ENCODE measurements at places on chromosomes 16 and 17. TPM values are rescaled to one million over a fixed set of nuclear protein-coding genes. Genes with fewer than 3 reads are reported as not detected.

The CRAMP1 gene
- total RNA-seq, result 10.3 TPM

DNA sequence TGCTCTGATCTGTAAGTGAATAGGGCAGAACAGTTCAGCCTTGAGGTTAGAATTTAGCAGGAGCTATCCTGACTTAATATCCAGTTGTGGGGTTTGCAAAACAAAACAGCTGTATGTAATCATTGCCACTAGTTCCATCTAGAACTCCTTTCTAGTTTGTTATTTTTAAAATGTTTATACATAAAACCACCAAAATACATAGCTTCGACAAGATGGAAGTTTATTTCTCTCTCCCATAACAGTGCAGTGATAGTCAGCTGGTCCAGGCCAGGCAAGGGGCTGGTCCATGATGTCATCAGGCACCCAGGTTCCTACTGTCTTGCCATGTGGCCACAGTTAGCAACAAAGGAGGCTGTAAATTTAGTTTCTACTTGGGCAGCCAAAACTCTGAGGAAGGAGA is 10.5 kb upstream of the PLK1 start:
- no peaks in the 10 kb centered on the region for H3K27me3 ChIP-seq
- no peak overlapping the region for H3K4me3 ChIP-seq
- H3K27ac ChIP-seq, result no peak overlapping the region
- DNase-seq, result no peak

The SLC5A11 gene
- not detected for total RNA-seq

DNA sequence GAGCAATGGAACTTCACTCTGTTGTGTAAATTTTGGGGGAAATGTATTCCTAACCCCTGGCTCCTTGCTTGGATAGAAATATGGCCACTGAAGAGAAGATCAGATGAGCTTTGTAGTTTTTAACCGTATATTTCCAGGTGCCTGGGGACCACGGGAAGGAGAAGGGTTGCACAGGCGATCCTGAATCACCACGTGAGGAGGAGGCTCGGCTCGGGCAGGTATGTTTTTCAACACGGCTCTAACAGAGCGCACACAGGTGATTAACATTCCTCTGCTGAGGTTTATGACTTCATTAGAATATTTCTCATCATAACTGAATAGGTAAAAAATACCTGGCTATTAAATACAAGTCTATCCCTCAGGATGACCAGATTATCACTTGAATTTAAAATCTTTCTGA is 495.0 kb upstream of the ZFHX3 start:
- no peak overlapping the region for H3K4me3 ChIP-seq
- peaks cover 15% of the 10 kb centered on the region for H3K4me1 ChIP-seq
- DNase-seq, result no peak
- H3K36me3 ChIP-seq, result no peaks in the 10 kb centered on the region

The CD300H gene
- total RNA-seq, result not detected

The ACSM2A gene
- not detected for total RNA-seq

- peak; percentile 48 for DNase-seq
- no peak overlapping the region for H3K27ac ChIP-seq
- H3K36me3 ChIP-seq, result no peaks in the 10 kb centered on the region
- H3K4me1 ChIP-seq, result peaks cover 12% of the 10 kb centered on the region
These were observed 313.5 kb downstream of the PHKB start for GRCh38 chr16:47774661-47775060.

The HDAC5 gene
- total RNA-seq, result 298 TPM

The RNF112 gene
- total RNA-seq, result not detected

DNA sequence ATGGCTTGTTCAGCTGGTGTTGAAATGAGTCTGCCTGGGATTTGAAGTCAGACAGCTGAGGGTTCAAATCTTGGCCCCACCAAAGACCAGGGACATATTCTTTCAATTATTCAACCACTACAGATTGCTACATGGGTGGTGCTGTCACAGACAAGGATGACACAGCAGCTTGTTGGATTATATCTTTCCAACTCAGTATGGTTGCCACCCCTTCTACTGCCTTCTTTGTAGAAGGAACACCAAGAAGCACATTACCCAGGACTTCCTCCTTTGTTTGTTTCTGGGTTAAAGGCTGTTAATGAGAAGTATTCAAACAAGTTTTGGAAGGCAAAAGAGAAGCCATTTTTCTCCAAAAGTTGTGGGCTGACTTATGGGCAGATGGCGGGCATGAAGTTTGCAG is 78.6 kb downstream of the COPRS start:
- H3K36me3 ChIP-seq, result no peaks in the 10 kb centered on the region
- H3K4me1 ChIP-seq, result peaks cover 6% of the 10 kb centered on the region
- no peak for DNase-seq
- H3K4me3 ChIP-seq, result no peak overlapping the region

- no peak overlapping the region for H3K4me3 ChIP-seq
- H3K27ac ChIP-seq, result peak overlapping the region; percentile 92
- H3K36me3 ChIP-seq, result peaks cover 85% of the 10 kb centered on the region
- peaks cover 50% of the 10 kb centered on the region for H3K4me1 ChIP-seq
These were observed 11.1 kb downstream of the ITGA3 start for GRCh38 chr17:50066995-50067394.

GRCh38 chr17:77737442-77738265 is 220.8 kb upstream of the TNRC6C start:
- H3K27me3 ChIP-seq, result no peaks in the 10 kb centered on the region
- H3K36me3 ChIP-seq, result no peaks in the 10 kb centered on the region
- no peak overlapping the region for H3K27ac ChIP-seq

DNA sequence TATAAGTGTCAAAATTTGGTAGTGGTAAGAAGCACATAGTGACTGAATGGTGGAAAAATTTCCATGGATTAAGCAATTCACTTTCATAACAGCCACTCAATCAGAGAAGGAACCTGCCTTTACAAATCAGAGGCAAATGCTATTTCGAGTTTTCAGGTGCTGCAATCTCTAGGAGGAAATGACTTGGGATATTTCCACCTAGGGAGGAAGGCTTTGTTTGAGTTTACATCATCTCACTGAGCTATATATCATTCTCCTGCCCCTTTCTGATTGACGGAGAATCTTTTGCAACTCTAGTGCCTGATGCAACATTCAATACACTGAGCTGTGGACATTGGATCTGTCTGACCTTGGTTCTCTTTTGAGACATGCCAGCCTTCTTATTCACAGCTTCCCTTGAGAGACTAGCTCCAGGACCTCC is 26.3 kb downstream of the MARCHF10 start:
- H3K4me1 ChIP-seq, result peaks cover 9% of the 10 kb centered on the region
- no peaks in the 10 kb centered on the region for H3K27me3 ChIP-seq
- DNase-seq, result no peak
- no peak overlapping the region for H3K4me3 ChIP-seq

- H3K4me1 ChIP-seq, result peaks cover 14% of the 10 kb centered on the region
- DNase-seq, result no peak
- no peak overlapping the region for H3K4me3 ChIP-seq
- peaks cover 21% of the 10 kb centered on the region for H3K36me3 ChIP-seq
- no peak overlapping the region for H3K27ac ChIP-seq
These were observed 12.7 kb downstream of the MYO18A start for GRCh38 chr17:29167393-29168078.

GRCh38 chr17:79799174-79799537 is 2.3 kb upstream of the CBX8 start:
- H3K4me3 ChIP-seq, result no peak overlapping the region
- no peak for DNase-seq
- peaks cover 69% of the 10 kb centered on the region for H3K4me1 ChIP-seq
- H3K27ac ChIP-seq, result no peak overlapping the region
- H3K27me3 ChIP-seq, result peaks cover 64% of the 10 kb centered on the region
- H3K36me3 ChIP-seq, result peaks cover 22% of the 10 kb centered on the region

DNA sequence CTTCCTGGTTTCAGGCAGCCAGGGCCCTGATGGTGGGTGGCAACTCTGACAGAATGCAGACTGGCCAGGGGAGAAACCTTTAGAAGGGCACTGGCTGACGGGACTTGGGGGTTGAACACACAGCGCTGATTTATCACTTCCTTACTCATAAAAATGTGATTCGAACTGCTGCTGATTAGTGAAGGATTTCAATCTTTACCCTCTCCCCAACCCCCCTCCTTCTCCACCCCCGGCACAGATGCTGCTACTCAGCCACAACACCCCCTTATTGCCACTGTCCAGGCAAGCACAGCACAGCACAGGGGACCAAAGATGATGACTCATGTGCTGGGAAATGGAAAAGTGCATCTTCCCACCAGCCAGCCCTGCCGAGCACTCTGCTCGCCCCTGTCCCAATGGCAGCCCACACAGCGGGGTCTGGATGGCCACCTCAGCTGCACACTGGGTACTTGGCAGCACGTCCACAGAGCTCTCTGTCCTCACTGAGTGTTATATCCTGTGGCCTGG is 70.1 kb downstream of the SMG6 start:
- peaks cover 51% of the 10 kb centered on the region for H3K4me1 ChIP-seq
- peaks cover 12% of the 10 kb centered on the region for H3K36me3 ChIP-seq
- H3K27me3 ChIP-seq, result no peaks in the 10 kb centered on the region
- peak overlapping the region; percentile 77 for H3K27ac ChIP-seq

DNA sequence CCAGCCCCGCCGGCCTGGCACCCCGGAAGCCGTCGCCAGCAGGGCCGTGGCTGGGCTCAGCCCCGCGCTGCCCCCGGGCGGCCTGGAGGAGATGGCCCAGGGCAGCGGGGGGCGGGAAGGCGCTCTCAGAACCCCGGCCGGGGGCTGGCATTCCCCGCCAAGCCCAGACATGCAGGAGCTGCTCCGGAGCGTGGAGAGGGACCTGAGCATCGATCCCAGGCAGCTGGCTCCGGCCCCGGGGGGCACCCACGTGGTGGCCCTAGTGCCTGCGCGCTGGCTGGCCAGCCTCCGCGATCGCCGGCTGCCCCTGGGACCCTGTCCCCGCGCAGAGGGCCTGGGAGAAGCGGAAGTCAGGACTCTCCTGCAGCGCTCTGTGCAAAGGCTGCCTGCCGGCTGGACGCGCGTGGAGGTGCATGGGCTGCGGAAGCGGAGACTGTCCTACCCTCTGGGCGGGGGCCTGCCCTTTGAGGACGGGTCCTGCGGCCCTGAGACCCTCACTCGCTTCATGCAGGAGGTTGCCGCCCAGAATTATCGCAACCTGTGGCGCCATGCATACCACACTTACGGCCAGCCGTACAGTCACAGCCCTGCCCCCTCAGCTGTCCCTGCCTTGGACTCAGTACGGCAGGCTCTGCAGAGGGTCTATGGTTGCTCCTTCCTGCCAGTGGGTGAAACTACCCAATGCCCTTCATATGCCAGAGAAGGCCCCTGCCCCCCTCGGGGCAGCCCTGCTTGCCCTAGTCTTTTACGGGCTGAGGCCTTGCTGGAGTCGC is 551 bp downstream of the WDR81 start:
- peaks cover 34% of the 10 kb centered on the region for H3K4me1 ChIP-seq
- no peak for DNase-seq
- peak overlapping the region; percentile 84 for H3K4me3 ChIP-seq
- H3K27ac ChIP-seq, result peak overlapping the region; percentile 65

The ARL5C gene
- not detected for total RNA-seq

DNA sequence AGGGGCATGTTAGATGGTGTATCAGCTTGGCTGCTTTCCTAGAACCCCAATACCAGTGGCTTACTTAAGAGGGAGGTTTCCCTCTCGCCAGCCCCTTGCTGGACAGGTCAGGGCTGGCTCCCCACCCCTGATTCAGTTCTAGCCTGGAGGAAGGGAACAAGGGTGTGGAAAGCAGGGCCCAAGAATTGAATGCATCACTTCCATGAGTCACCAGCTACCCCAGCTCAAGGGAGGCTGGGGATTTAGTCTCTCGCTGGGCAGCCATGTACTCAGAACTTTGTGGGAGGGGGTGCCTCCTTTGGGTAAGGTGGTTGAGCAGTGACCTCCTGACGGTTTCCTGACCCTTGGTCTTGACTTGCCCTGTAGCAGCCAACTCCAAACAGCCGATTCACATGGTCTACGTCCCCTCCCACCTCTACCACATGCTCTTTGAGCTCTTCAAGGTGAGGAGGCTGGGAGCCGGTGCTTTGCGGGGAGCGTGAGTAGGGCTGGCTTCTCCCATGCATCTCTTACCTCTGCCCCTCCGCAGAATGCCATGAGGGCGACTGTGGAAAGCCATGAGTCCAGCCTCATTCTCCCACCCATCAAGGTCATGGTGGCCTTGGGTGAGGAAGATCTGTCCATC is 12.8 kb downstream of the PDK2 start:
- peaks cover 21% of the 10 kb centered on the region for H3K36me3 ChIP-seq
- H3K4me3 ChIP-seq, result no peak overlapping the region
- no peaks in the 10 kb centered on the region for H3K27me3 ChIP-seq
- H3K4me1 ChIP-seq, result peaks cover 25% of the 10 kb centered on the region
- DNase-seq, result no peak

DNA sequence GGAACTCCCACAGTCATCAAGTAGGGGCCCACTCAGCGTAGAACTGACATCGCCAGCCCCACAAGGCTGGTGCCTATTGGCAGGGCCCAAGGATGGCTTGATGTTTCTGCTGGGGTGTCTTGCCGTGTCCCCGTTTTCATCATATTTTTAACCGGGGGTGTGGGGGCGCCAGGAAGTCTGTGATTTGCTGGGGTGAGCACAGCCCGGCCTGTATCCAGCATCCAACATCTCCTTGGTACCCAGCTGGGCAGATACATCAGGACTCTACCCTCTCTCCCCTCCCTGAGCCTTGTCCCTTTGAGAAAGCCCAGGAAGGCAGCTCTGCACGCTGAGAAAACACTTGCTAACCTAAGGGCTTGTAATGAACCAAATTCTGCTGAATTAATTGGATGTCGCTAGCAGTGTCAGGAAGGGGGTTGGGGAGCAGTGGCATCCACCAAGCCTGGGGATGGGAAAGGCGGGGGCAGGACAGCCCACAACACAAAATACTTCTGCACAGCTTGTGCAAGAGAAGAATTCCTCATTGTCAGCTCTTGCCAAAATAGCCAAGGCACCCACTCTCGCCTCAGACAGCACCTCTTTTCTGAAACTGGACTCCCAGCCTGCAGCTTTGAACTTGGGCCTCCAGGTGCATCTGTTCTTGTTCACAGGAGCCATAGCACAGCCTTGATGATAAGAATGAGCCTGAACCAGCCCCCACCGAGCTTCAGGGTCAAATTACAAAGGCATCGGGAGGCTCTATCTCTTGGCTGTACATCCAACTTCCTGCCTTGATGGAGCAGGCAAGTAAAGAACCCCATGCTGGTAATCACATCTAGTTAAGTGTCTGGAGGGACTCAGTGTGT is 63.7 kb upstream of the LYRM9 start:
- no peak overlapping the region for H3K27ac ChIP-seq
- no peaks in the 10 kb centered on the region for H3K36me3 ChIP-seq
- DNase-seq, result no peak
- H3K27me3 ChIP-seq, result peaks cover 21% of the 10 kb centered on the region
- no peaks in the 10 kb centered on the region for H3K4me1 ChIP-seq
- H3K4me3 ChIP-seq, result no peak overlapping the region

GRCh38 chr16:49440156-49441065 is 66.8 kb downstream of the C16orf78 start:
- no peak overlapping the region for H3K27ac ChIP-seq
- no peak for DNase-seq
- no peak overlapping the region for H3K4me3 ChIP-seq
- H3K27me3 ChIP-seq, result peaks cover 5% of the 10 kb centered on the region
- no peaks in the 10 kb centered on the region for H3K36me3 ChIP-seq

GRCh38 chr16:47475786-47476185 is 14.7 kb downstream of the PHKB start:
- H3K27ac ChIP-seq, result no peak overlapping the region
- peaks cover 6% of the 10 kb centered on the region for H3K4me1 ChIP-seq
- no peak for DNase-seq
- no peak overlapping the region for H3K4me3 ChIP-seq
- no peaks in the 10 kb centered on the region for H3K27me3 ChIP-seq

GRCh38 chr17:81328978-81329926 is 34.1 kb upstream of the SLC38A10 start:
- DNase-seq, result peak; percentile 95
- no peak overlapping the region for H3K27ac ChIP-seq
- no peak overlapping the region for H3K4me3 ChIP-seq
- peaks cover 7% of the 10 kb centered on the region for H3K27me3 ChIP-seq
